ENCODE measurements at places on chromosomes 5 and 9. TPM values are rescaled to one million over a fixed set of nuclear protein-coding genes. Genes with fewer than 3 reads are reported as not detected.

ENTPD2 gene
- total RNA-seq: 55.6 TPM

SLC6A19 gene
- not detected for total RNA-seq

ANKRD34B gene
- 0.62 TPM for total RNA-seq

OMD gene
- total RNA-seq: not detected

PTGDS gene
- total RNA-seq: not detected

- no peaks in the 10 kb centered on the region for H3K36me3 ChIP-seq
- peaks cover 14% of the 10 kb centered on the region for H3K4me1 ChIP-seq
- H3K27me3 ChIP-seq: peaks cover 2% of the 10 kb centered on the region
- DNase-seq: no peak
Measured at GRCh38 chr9:76451234-76451633, 7.7 kb upstream of the GCNT1 start.

DNA sequence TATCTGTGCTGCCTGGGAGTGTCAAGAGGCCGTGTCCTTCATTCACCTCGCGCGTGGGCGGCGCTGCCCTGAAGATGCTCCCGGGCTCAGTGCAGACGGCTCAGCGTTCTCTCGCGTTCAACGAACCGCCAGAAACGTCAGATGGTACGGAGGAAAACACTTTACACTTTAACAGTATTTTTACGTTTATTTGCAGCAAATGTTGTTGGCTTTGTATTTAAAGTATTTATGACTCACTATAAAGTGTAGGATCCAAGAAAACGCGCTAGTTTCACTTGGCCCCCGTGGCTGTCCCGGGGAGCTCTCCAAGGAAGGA is 544 bp upstream of the ERCC6L2 start:
- peak; percentile 27 for DNase-seq
- H3K36me3 ChIP-seq: peaks cover 15% of the 10 kb centered on the region
- H3K4me1 ChIP-seq: peaks cover 17% of the 10 kb centered on the region
- peaks cover 6% of the 10 kb centered on the region for H3K27me3 ChIP-seq

- no peak overlapping the region for H3K4me3 ChIP-seq
- peaks cover 2% of the 10 kb centered on the region for H3K27me3 ChIP-seq
- no peaks in the 10 kb centered on the region for H3K36me3 ChIP-seq
- H3K27ac ChIP-seq: no peak overlapping the region
Measured at GRCh38 chr5:79588696-79589095, 23.5 kb upstream of the TENT2 start.

GRCh38 chr9:73054091-73054490 is 97.6 kb upstream of the ANXA1 start:
- H3K4me1 ChIP-seq: no peaks in the 10 kb centered on the region
- no peaks in the 10 kb centered on the region for H3K36me3 ChIP-seq
- H3K27ac ChIP-seq: no peak overlapping the region
- peaks cover 1% of the 10 kb centered on the region for H3K27me3 ChIP-seq
- no peak overlapping the region for H3K4me3 ChIP-seq

DNA sequence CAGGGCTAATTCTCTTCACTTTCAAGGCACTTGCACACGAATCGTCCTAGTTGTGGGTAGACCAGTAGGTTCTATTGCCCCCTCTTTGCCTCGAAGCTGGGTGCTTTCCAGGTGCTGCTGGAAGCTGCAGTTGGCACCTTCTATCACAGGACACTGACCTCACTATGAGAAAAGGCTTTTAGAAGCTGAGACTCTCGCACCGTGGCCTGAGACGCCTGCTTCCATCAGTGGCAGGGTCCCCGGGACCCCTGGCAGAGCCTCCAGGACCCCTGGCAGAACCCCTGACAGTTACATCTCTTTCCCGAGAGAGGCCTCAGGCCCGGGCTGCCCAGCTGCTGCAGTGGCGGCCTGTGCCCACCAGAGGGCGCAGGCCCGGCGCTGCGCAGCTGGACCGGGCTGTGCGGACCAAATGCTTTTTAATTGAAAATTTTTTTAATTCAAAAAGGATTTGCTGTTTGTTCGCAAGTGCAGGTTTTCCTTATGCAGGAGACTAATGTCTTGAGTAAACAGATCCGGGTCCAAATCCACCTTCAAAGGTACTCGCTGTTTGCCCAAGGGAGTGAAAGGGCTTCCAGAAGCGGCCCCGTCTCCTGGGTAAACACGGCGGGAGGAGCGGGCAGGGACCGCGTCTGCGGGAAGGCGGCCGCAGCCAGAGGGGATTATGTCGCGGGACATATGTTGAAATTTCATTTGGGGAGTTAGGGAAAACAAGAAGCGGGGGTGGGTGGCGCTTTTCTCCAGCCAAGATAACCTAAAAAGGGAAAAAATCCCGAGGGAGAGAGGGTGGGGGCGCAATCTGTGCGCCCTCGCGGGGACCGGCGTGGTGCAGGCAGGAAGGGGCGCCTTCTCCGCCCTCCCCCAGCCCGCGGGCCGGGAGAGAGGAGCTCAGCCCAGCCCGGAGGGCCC is 114.5 kb upstream of the LMX1B start:
- H3K36me3 ChIP-seq: no peaks in the 10 kb centered on the region
- peaks cover 9% of the 10 kb centered on the region for H3K27me3 ChIP-seq
- peaks cover 27% of the 10 kb centered on the region for H3K4me1 ChIP-seq
- peak; percentile 64 for DNase-seq
- H3K27ac ChIP-seq: peak overlapping the region; percentile 52

GRCh38 chr5:149271716-149272563 is at the start of gene AFAP1L1:
Gene AFAP1L1 (plus strand): TSS chr5:149271859. CDS start chr5:149271969, 110 bp downstream.
- H3K27me3 ChIP-seq: peaks cover 9% of the 10 kb centered on the region
- peaks cover 62% of the 10 kb centered on the region for H3K4me1 ChIP-seq
- peak within 1 kb of the TSS; percentile 99 for H3K4me3 ChIP-seq
- peak within 1 kb of the TSS; percentile 88 for H3K27ac ChIP-seq
- peak; percentile 78 for DNase-seq

GRCh38 chr5:14351086-14351661 is 208.0 kb downstream of the TRIO start:
- peaks cover 27% of the 10 kb centered on the region for H3K36me3 ChIP-seq
- peaks cover 13% of the 10 kb centered on the region for H3K27me3 ChIP-seq
- no peak overlapping the region for H3K27ac ChIP-seq
- DNase-seq: no peak

DNA sequence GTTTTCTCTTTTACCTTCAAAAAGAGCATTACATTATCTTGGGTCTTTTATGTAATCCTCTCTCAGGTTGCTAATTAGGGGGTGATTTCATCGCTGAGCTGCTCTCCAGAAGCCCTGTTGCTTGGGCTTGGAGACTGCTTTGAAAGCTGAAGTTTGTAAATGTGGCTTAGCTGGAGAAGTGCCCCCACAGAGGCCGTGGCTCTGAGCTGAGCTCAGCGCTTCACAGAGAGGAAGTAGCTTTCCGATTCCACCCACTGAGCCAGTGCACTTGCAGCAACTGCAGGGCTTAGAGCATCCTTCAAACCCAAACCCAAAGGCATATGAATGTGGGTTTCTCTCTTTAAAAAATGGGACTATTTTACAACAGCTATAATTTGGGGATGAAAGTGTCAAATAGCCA is 13.7 kb upstream of the NXNL2 start:
- DNase-seq: no peak
- no peak overlapping the region for H3K27ac ChIP-seq
- no peaks in the 10 kb centered on the region for H3K36me3 ChIP-seq
- peaks cover 2% of the 10 kb centered on the region for H3K27me3 ChIP-seq
- peaks cover 7% of the 10 kb centered on the region for H3K4me1 ChIP-seq
